ENCODE measurements at places on chromosomes 7 and 10. TPM values are rescaled to one million over a fixed set of nuclear protein-coding genes. Genes with fewer than 3 reads are reported as not detected.

SHOC2 gene
- total RNA-seq = 74.5 TPM

DNAJB9 gene
- total RNA-seq = 43.9 TPM

GHRHR gene
- not detected for total RNA-seq

MARVELD1 gene
- total RNA-seq = 40.7 TPM

- no peak for DNase-seq
These were observed 162.7 kb downstream of the ETV1 start for GRCh38 chr7:13826752-13827151.

DNA sequence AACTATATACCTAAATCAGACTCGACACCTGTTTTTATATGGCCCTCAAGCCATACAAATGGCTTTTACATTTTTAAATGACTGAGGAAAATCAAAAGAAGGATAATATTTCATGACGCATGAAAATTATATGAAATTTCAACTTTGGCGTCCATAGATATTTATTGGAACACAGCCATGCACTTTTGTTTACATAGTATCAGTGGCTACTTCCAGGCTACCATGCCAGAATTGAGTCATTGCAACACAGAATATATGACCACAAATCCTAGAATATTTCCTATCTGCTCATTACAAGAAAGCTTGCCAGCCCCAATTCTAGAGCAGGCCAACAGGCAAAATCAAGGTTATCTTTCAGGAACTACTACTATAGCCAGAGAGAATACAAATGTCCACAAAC is 29.3 kb downstream of the AFAP1L2 start:
- no peak for DNase-seq

GRCh38 chr10:117656385-117657367 is 114.1 kb downstream of the EMX2 start:
- DNase-seq = no peak

- DNase-seq = peak; percentile 72
These were observed 9.9 kb upstream of the SPAG6 start for GRCh38 chr10:22335173-22335933.

DNA sequence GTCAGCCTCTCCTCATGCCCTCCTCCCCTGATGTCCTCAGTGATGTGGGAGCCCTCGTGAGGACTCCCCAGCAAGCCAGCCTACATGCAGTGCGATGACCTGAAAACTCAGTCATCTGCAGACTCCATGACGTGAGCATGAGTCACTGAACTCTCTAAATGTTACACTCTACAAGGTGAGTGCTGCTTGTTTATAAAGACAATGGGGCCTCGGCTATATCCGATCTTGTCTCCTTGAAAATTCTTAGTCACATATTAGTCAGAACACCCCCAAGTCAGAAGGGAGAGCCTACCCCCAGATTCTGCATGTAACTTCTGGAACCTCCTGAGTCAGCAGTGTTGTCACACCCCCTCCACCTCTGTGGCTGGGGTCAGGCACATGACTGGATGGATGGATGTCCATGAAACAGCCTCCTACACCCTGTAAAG is 673.8 kb downstream of the INHBA start:
- DNase-seq = no peak

- peak; percentile 90 for DNase-seq
These were observed 140.5 kb downstream of the PRKAG2 start for GRCh38 chr7:151736403-151736909.

DNA sequence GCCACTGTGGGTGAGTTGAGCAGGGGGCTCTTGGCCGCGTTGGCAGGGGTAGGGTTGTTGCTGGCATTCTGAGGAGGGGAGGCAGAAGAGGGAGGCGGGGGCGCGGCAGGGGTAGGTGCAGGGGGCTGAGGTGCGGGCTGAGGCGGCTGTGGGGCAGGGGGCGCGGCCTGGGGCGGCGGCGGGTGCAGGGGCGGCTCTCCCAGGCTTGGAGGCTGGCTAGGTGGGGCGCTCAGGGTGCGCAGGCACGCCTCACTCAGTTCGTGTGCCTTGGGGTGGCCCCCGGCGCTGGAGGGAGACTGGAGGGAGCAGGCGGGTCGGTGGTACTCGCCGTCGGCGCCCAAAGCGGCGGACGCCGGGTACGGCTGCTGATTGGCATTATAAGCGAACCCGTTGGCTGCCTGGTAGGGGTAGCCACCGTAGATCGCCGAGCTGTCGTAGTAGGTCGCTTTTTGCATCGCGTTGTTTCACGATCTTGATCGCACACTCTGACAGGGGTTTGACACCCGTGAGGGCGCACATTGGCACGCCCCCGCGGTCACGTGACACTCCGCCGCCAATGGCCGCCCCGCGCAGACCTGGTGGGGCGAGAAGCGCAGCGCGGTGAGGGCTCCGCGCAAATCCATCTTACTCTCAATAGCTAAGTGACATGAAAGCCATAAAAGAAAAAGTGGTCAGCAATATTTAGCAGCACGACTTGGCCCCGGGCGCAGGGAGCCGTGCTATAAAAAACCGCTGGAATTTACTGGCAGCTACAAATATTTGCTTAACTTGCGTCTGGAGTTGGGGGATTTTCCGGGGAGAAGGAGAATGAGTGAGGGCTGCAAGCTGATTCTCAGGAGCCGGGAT is 7.9 kb upstream of the HOXA2 start:
- peak; percentile 89 for DNase-seq
